Mesenchymal stem cell (in vitro differentiated cells and primary cell): ENCODE measurements at places on chromosomes 16 and 17.

- DNase-seq = no peak
Measured at GRCh38 chr16:2280981-2281542, 13.1 kb upstream of the RNPS1 start.

DNA sequence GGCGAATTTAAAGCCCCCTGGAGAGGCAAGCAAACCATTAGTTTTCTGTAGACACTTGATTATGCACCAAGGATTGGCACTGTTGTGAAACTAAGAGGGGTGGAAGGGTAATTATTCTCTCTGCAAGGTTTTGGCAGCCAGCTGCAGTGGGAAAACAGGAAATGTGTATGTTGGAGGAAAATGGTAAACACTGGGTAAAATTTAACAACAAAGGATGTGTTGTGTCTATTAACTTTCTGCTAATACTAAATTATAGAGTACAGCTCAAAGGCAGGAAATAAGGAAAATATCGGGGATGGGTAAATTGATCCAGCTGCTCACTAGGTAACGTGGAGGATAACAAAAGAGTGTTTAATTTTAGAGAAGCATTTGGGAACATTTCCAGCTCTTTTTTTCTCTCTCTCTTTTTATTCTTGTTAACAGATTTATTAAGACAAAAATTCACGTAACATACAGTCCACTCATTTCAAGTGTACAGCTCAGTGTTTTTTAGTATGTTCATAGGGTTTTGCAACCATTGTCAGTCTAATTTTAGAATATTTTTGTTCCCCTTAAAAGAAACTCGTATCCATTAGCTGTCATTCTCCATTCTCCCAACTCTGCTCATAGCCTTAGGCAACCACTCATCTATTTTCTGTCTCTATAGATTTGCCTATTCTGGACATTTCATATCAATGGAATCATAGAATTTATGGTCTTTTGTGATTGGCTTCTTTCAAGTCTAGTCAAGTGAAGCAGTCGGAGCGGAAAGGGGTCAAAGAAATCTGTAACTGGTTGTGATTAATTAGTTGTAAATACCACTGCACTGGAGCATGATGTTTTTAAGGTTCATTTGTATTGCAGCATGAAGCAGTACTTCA lies 41.8 kb downstream of the TANGO6 start:
- no peak for DNase-seq

GRCh38 chr17:47335101-47335936 lies 11.6 kb downstream of the EFCAB13 start:
- DNase-seq = peak; percentile 10

DNA sequence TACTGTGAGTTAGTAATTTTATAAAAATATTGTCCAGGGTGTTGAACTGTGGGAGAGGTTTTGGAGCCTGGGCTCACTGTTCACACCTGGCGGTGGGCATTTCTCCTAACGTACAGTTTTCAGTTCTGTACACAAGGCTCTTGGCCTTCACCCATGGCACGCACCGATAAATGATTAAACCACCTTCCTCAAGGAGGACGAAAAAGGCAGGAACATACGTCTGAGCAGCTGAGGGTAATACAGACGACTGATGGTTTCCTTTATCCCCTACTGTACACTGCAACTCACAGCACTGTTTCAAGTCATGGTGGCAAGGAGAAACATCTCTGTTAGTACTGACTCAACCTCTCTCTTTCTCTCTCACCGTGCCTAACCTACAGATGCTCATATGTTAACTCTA lies 1.4 kb upstream of the ST6GALNAC1 start:
- no peak for DNase-seq

GRCh38 chr17:82931699-82932517 lies 92.1 kb upstream of the ZNF750 start:
- no peak for DNase-seq

DNA sequence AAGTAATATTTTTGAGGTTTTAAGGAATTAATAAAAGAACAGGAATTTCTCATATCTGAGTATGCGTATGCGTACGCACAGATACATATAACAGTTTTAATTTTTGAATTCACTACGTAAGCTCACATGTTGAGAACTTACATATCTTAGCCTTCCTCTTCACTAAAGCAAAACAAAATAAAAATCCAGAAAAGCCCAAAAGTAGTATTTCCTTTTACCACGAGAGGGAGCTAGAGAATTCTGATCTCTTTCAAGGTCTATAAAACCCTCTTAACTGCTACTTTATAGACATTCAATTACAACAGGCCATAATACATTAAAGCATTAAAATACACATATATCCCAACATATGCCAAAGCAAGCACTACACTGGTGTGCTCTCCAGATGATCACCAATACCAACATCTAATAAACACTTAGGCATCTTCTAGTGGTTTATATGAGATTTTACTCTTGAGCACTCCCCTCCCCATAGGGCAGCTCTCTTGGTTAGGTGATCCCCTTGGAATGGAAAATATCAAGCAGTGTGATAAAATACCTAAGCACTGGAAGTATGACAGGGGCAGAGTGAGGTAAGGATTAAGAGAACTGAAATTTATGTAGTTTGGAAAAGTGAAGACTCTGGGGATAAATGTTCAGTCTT lies 94.0 kb downstream of the SKAP1 start:
- DNase-seq = peak; percentile 83

- no peak for DNase-seq
Measured at GRCh38 chr17:17904166-17905035, 67.6 kb upstream of the SREBF1 start.

GRCh38 chr17:6510321-6510977 lies 45.9 kb downstream of the PITPNM3 start:
- DNase-seq = peak; percentile 58

GRCh38 chr17:62738281-62738680 lies 69.8 kb downstream of the MARCHF10 start:
- no peak for DNase-seq

DNA sequence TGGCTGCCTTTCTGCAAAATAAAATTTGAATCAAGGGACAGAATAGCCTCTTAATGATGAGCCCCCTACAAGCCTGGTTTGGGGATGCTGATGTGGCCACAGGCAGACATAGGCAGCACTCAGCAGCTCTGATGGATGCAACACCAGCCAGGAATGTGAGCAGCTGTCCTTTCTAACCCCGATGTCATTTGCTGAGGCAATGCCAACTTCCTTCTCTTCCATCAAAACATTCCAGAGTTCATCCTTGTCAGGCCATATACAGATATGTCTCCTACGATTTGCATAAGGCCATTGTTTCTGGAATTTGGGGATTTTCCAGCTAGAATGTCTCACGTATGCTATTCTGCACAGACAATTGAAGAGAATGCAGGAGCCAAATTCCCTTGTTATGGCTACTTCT lies 52.1 kb upstream of the MYOCD start:
- DNase-seq = peak; percentile 42

- no peak for DNase-seq
Measured at GRCh38 chr16:83085660-83086059, 458.9 kb downstream of the CDH13 start.

- peak; percentile 38 for DNase-seq
Measured at GRCh38 chr17:50611634-50612033, 23.0 kb upstream of the ABCC3 start.

DNA sequence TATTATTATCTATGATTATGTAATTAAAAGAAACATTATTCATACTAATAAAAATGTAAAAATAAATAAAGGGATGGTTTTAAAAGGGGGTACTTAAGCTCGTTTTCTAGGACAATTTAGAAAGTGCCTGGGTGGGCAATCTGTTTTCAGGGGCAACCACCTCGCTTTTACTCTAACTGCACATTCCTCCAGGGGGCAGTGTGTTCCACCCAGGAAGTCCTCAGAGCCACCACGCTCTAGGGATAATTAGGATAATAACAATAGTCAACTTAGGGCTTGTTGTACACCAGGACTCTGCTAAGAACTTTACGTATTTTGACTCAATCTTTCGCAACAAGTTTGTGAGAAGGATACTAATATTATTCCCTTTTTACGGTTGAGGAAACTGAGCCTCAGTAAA lies 396.7 kb upstream of the MAF start:
- DNase-seq = peak; percentile 15

- DNase-seq = peak; percentile 39
Measured at GRCh38 chr17:9905902-9906301, 831 bp upstream of the RCVRN start.

- no peak for DNase-seq
Measured at GRCh38 chr16:89801800-89802199, 14.6 kb downstream of the FANCA start.

- peak; percentile 96 for DNase-seq
Measured at GRCh38 chr16:87457709-87458423, 35.0 kb downstream of the ZCCHC14 start.

- DNase-seq = no peak
Measured at GRCh38 chr16:62018301-62019060, 17.8 kb downstream of the CDH8 start.

DNA sequence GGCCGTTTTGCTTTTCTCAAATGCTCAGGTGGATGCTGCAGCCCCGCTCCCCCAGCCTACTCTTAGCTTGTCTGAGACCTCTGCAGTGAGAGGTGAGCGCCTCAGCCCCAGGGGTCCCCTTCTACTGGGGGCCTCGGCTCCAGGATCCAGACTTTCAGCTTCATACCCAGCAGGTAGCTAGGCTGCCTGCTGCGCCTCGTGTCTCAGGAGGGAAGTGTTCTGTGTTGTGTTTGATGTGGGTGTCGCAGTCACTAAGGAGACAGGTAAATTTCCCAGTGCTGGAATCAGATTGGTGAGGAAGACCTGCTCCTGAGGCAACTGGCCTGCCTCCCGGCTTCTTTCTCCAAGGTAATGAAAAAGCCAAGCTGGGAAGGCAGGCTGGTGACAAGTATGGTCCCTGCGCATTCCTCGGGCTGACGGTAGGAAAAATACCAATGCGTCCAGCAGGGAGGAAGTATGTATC lies 604.0 kb upstream of the SALL1 start:
- no peak for DNase-seq

DNA sequence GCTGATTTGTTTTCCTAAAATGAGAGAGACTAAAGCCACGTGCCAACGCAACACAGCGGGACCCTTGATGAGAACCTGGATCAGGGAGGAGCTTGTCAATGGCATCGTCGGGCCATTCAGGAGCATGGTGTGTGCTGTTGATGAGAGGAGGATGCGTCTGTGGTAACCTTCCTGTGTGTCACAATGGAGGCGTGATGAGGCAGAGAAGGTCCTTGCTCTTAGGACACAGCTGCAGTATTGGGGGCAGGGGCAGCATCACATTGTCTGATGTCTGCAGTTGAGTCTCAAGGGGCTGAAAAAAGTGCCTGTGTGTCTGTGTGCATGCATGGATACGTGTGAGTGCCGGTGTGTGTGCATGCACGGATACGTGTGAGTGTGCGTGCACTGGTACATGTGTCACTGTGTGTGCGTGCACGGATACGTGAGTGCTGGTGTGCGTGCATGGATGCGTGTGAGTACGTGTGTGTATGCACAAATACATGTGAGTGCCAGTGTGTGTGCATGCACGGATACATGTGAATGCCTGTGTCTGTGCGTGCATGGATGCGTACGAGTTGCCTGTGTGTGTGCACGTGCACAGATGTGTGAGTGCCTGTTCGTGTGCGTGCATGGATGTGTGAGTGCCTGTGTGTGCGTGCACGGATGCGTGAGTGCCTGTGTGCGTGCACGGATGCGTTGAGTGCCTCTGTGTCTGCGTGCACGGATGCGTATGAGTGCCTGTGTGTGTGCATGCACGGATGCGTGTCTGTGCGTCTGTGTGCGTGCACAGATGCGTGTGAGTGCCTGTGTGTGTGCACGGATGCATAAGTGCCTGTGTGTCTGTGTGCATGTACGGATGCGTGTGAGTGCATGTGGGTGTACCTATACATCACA lies 39.3 kb downstream of the BAIAP2 start:
- DNase-seq = no peak

DNA sequence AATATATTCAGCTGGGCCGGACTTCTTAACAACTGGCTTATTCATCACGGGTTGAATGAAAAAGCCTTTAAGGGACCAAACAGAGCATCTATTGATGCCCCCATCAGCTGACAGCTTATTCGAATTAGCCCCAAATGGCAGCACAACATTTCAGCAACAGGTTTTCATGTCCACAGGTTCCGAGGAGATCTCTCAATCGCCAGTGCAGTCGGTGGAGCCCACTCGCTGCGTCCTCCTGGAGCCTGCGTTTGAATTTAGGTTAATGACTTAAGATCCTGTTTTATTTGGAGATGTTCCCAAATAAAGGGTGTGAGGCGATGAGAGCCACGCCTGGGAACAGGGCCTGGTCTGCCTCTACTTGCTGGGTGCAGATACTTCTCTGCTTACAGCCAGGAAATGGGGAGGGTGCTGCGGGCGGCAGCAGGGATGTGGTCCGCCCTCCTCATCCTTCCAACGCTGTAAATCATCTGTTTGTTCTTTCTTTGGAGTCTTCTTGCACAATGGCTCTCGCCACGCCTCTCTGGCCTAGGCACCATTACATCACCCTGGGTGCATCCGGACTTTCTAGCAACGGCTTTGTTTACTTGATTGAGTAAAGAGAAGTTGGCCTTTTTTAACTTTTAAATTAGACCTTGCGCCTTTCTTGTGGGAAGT lies 22.6 kb downstream of the NDE1 start:
- DNase-seq = peak; percentile 98

DNA sequence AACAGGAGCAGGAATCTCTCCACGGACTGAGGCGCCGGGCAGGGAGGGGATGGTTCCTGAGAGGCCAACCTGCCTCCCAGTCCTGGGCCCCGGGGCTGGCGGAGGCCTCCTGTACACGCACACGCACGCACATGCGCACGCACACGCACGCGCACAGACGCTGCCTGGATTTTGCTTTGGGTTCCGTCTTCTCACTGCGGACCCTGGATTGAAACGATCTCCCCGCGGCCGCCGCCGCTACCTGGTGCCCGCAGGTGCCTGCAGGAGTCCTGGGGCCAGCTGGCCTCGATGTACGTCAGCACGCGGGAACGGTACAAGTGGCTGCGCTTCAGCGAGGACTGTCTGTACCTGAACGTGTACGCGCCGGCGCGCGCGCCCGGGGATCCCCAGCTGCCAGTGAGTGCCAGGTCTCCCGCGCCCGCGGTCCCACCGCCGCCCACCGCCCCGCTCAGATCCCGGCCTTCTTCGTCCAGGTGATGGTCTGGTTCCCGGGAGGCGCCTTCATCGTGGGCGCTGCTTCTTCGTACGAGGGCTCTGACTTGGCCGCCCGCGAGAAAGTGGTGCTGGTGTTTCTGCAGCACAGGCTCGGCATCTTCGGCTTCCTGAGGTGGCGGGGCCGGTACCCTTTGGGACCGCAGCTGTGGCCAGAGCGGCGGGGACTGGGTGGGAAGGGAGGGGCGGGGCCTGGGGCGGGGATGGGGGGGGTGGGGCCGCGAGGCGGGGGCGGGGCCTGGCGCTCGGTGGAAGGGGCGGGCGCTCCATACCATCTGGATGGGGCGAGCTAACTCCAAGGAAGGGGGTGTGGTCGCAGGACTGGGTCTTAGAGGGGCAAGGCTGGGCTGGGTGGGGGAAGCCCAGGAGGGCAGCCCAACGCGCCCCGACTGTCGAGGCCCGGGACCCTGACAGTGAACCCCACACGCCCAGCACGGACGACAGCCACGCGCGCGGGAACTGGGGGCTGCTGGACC lies 12.3 kb downstream of the CES4A start:
- peak; percentile 29 for DNase-seq

- peak; percentile 54 for DNase-seq
Measured at GRCh38 chr16:89600956-89601355, 12.5 kb upstream of the DPEP1 start.

- no peak for DNase-seq
Measured at GRCh38 chr17:1005361-1005946, 8.5 kb downstream of the TIMM22 start.
